Retinal pigment epithelial cell (primary cell): ENCODE measurements at places on chromosomes 7 and 10.

DNA sequence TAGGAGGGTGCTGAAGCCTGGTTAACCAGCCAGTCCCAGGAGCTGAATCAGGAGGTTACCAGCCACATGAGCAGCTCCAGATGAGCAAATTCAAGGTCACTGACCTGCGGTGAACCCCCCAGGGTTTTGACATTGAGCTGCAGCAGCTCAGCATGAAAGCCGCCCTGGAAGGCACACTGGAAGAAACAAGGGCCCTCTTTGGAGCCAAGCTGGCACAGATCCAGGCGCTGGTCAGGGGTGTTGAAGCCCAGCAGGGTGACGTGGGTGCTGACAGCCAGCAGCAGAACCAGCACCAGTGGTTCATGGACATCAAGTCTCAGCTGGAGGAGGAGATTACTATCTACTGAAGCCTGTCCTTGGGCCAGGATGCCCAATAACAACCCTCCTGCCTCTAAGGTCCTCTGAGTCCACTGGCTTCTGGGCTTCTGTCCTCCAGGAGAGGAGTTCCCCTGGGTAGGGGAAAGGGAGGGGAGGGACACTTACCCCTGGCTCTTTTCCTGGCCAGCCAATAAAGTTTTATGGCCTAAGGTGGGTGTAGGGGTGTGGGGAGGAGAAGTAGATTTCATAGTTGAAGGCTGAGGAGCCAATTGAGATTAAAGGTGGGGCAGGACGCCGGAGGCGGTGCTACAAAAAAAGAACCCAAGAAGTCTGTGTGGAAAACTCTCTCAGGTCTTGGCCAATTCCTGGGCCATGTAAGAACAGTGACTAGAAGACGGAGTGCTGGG lies 29.4 kb upstream of the ATOH7 start:
- DNase-seq: no peak

DNA sequence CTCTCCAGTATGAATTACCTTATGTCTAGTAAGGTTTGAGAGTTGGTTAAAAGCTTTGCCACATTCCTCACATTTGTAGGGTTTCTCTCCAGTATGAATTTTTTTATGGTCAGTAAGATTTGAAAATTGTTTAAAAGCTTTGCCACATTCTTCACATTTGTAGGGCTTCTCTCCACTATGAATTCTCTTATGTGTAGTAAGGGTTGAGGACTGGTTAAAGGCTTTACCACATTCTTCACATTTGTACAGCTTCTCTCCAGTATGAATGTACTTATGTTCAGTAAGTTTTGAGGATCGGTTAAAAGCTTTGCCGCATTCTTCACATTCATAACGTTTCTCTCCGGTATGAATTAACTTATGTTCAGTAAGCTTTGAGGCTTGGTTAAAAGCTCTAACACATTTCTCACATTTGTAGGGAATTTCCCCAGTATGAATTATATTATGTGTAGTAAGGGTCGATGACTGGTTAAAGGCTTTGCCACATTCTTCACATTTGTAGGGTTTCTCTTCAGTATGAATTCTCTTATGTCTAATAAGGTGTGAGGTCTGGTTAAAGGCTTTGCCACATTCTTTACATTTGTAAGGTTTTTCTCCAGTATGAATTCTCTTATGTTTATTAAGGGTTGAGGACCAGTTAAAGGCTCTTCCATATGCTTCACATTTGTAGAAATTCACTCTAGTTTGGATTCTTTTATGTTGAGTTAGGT lies 12.2 kb downstream of the ZNF117 start:
- DNase-seq: no peak

DNA sequence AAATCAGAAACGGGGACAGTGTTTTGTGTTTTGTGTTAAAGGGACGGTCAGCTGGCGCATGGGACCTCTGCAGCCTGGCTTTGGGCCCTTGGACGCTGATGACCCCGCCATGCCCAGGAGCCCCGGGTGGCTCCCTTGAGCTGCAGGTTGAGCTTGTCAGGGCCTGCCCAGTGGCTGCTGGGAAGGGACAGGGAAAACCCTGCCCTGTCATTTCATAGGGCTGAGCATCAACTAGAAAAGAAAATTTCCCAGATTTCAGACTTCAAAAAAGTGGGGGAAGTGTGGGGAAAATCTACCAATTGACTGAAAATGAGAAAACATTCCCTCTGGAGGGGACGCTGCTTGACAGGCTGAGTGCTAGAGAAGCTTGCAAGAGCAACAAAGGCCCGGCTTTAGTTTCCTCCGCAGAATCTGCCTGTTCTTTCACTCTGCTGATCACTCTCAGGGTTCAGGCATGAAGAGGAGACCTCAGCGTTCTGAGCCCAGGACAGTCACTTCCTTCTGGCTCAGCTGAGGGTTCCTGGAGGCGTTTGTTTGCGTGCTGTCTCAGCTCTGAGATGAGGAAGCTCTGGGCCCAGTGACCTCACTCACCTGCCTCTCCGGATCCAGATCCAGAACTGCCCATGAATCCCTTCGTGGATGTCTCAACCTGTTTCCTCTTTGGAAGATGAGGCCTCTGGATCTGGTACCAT lies 18.6 kb upstream of the DNAJB6 start:
- DNase-seq: no peak

DNA sequence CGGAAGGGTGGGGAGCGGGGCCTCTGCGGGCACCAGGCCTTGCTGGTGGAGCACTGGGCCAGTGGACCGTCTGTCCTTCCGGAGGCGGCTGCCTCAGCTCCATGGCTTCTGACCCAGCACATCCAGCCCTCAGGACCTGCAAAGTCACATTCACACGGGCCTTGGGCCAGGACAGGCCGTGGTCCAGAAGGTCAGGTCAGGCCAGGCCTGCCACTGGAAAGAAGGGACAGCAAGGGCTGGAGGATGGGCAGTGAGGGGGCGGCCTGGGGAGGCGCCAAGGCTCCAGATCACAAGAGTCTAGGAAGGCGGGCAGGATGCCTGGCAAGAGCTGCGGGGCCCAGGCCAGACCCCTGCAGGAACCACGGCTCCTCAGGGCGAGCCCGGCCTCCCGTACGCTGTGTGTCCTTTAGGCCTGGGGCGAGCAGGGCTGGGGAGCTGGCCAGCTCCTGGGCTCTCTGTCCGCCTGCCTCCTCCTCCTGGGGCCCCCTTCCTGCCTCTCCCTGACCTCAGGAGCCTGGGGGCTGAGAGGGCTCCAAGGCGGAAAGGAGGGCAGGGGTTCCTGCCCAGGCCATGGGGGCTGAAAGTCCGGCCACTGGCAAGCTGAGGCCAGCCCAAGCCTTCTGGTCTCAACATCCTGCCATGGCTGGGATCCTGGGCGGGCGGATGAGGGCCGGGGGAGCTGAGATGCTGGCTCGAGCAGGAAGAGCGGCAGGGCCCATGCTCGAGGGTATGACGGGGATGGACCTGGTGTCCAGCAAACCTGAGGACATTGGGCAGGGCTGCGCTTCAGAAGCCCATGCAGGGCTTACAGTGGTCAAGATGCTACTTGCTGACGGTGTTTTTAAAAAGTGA lies 225.8 kb downstream of the ELFN1 start:
- DNase-seq: no peak

- no peak for DNase-seq
Measured at GRCh38 chr7:85781606-85782005, 594.8 kb upstream of the SEMA3D start.
